Mesenteric fat pad (tissue), 1 donor: ENCODE measurements at places on chromosomes 7 and 10. TPM values are rescaled to one million over a fixed set of nuclear protein-coding genes. Genes with fewer than 3 reads are reported as not detected.

GRCh38 chr7:6487184-6487545, 39.4 kb upstream of the DAGLB start:
- DNase-seq, result no peak

DNA sequence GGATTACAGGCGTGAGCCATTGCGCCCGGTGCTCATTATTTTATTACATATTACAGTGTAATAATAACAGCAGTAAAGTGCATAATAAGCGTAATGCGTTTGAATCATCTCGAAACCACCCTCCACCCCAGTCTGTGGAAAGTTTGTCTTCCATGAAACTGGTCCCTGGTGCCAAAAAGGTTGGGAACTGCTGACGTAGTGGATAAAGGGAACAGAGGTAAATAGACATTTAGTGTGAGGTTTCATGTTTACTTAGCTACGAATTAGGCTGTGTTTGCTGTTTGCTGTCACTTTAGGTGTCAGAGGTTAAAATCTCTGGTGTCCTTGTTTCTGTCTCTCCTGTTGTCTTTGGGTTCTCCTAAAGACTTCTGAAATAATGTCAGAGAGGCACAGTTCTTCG, 60.3 kb upstream of the SLC39A12 start:
- no peak for DNase-seq

DNA sequence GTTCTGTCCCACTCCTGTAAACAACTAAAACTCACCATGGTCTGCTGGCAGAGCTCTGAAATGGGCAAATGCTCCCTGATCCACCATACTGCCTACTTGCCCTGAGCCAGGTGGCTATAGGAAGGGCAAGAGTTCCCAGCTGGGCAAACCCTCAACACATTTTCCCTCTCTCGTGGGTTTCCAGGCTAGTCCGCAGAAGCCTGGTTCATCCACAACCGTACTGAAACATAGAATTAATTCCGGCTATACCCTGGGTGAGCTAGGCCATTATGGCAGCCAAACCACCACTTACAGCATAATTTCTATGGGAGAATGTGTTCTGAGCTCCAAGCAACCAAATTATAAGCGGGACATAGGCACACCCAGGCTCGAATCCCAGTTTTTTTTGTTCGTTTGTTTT, 20.1 kb upstream of the DDIT4 start:
- DNase-seq, result no peak

DNA sequence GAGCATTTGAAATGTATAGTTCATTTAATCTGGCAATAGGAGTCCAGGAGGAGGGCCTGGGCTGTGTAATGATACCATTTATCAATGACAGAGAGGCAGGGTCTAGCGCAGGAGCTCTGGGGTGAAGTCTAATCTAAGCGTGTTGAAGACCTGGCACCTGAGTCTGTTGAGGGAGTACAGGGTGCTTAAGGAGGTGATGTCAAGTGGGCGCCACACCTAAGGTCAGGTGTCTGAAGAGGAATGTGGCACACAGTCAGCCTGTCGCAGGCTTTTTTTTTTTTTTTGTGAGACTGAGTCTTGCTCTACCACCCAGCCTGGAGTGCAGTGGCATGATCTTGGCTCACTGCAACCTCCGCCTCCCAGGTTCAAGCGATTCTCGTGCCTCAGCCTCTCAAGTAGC, 2.3 kb downstream of the LLCFC1 start:
- DNase-seq, result no peak

DNA sequence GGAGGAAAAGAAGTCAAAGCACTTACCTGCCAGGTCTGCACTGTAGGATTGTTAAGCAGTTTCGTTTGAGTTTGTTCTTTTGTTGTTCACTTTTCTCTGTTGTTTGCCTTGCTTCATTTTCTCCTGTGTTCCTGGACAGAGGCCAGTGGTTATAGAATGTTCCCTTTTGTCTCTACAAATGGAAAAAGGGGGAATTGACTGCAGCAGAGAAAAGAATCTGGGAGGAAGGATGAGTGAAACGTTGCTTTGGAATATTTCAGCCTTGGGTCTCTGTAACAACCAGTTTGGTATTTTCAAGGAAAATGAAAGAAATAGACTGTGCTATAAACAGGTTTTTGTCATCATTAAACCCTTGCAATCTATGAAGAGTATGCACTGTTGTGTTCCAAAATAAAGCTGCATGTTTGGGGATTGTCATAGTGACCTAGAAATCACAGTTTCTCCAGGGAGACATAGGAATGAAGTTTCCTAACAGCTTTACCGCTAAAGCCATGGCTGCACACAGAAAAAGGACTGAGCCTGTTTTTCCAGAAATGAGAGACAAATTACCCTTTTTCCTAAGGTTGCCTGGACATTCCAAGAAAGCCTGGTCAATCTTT, 60.8 kb upstream of the HABP2 start:
- no peak for DNase-seq

DNA sequence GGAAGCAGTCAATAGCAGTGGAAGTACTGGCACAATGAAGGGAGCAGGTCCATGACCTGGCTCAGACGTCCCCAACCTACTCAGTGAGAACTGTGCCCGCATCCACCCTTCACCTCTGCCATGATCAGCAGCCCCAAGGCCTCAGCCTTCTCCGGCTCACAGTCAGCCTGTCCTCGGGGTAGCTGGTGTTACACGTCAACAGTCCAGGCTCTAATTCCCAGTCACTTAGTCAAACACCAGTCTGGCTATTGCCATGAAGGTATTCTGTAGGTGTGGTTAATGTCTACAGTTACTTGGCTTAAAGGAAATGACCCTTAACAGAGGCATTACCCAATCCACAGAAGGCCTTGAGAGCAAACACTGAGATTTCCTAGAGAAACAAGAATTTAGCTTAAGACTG, 49.1 kb downstream of the GRB10 start:
- no peak for DNase-seq

The CLDN4 gene
- 0.71 TPM for total RNA-seq

The STOX1 gene
- 8.1 TPM for total RNA-seq
